ENCODE measurements at places on chromosomes 7 and 10. TPM values are rescaled to one million over a fixed set of nuclear protein-coding genes. Genes with fewer than 3 reads are reported as not detected.

Gene SKIDA1
- polyA plus RNA-seq = 1.9 TPM

Gene UCMA
- not detected for polyA plus RNA-seq

Gene VSTM4
- 10.2 TPM for polyA plus RNA-seq

Gene HOXA7
- 2.3 TPM for polyA plus RNA-seq

Gene NAT16
- polyA plus RNA-seq = 0.21 TPM

Gene TMEM139
- polyA plus RNA-seq = 36.2 TPM

Gene DENND2A
- 12.2 TPM for polyA plus RNA-seq

DNA sequence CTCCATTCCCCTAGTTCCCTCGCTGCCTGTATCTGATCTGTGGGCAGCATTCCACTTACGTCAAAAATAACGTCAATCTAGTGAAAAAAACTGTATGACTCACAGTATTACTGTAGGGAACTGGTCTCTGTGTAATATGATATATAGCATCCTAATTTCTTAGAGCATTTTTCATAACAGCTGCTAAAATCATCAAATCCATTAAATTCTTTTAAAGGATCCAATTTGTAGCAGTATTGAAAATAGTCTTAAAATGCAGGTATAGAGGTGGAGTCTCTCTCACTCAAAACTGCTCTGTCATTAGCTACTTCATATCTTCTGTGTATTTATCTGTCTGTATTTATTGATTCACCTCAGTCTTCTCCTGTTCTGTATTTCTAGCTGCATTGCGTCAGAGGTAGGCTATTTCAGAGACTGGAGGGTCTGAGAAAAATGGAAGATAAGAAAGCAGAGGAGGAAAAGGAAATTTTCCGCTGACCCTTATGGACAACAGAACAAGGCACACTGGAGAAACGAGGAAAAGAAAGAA, 59.9 kb downstream of the PON1 start:
- H3K4me3 ChIP-seq = no peak overlapping the region
- H3K4me1 ChIP-seq = no peaks in the 10 kb centered on the region
- no peaks in the 10 kb centered on the region for H3K27me3 ChIP-seq

GRCh38 chr10:4651404-4652037, 174.5 kb upstream of the AKR1E2 start:
- H3K4me3 ChIP-seq = no peak overlapping the region
- H3K36me3 ChIP-seq = no peaks in the 10 kb centered on the region
- no peak for DNase-seq
- no peaks in the 10 kb centered on the region for H3K27me3 ChIP-seq
- H3K4me1 ChIP-seq = no peaks in the 10 kb centered on the region

DNA sequence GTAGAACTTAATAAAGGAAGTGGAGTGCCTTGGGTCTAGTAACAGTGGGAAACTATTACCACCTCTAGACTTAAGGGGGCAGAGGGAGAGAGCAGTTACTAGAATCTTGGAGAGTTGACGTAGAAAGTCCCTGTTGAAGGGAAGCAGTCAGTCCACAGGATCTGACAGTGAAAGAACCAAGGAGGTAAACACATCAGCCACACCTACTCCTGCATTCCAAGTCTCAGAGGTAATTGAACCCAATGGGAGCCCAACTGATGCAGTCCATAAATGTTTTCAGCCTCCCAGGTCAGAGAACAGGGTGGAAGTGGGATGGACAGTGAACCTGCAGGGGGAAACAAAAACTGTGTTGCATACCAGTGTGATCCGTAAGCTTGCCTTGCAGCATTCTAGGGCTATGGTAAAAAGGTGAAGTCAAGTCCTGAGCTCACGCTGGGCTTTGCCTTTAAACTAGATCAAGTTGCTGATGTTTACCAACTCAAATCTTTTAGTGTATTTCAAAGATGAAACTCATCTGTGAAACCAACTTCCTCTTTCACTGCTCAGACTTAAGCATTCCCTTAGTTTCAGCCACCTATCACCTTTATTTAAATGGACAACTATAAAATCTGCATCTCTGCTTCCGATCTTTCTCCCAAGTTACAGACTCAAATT, 57.2 kb downstream of the SLC16A12 start:
- no peak overlapping the region for H3K4me3 ChIP-seq
- H3K27me3 ChIP-seq = no peaks in the 10 kb centered on the region
- no peaks in the 10 kb centered on the region for H3K36me3 ChIP-seq
- H3K27ac ChIP-seq = peak overlapping the region; percentile 54
- H3K4me1 ChIP-seq = peaks cover 28% of the 10 kb centered on the region

- H3K36me3 ChIP-seq = peaks cover 89% of the 10 kb centered on the region
- no peaks in the 10 kb centered on the region for H3K4me1 ChIP-seq
- H3K27ac ChIP-seq = no peak overlapping the region
- no peaks in the 10 kb centered on the region for H3K27me3 ChIP-seq
- no peak overlapping the region for H3K4me3 ChIP-seq
Observed at GRCh38 chr7:138564365-138564764, 104.3 kb downstream of the TRIM24 start.

DNA sequence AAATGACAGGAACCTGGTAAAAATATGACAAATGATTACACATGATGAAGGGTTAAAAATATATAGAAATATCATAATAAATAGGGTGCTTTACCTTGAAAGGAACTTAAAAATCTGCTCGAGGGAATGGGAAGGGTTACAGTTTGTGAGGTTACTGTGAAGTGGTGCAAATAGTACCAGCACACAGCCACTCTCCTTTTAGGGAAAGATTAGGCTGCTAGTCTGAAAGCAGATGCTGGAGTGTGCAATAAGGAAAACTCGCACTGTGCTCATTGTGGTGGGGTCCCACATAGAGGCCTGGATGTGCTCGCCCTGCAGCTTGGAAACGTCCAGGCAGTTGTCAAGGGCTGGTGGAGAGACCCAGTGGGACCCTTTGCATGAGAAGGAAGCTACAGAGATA, 145.9 kb upstream of the TBX20 start:
- no peaks in the 10 kb centered on the region for H3K36me3 ChIP-seq
- no peak overlapping the region for H3K4me3 ChIP-seq
- DNase-seq = no peak
- H3K4me1 ChIP-seq = no peaks in the 10 kb centered on the region
- H3K27ac ChIP-seq = no peak overlapping the region
- no peaks in the 10 kb centered on the region for H3K27me3 ChIP-seq

- H3K27me3 ChIP-seq = no peaks in the 10 kb centered on the region
- H3K36me3 ChIP-seq = peaks cover 17% of the 10 kb centered on the region
- no peaks in the 10 kb centered on the region for H3K4me1 ChIP-seq
- H3K27ac ChIP-seq = no peak overlapping the region
- no peak for DNase-seq
Observed at GRCh38 chr7:102129636-102130370, 156.9 kb upstream of the SH2B2 start.

GRCh38 chr7:151688236-151688780, 168.6 kb upstream of the RHEB start:
- no peak for DNase-seq
- H3K4me1 ChIP-seq = peaks cover 47% of the 10 kb centered on the region
- H3K27me3 ChIP-seq = no peaks in the 10 kb centered on the region
- H3K27ac ChIP-seq = peak overlapping the region; percentile 79
- no peak overlapping the region for H3K4me3 ChIP-seq

GRCh38 chr10:6036861-6037321, 25.3 kb downstream of the IL2RA start:
- H3K36me3 ChIP-seq = no peaks in the 10 kb centered on the region
- DNase-seq = no peak
- no peaks in the 10 kb centered on the region for H3K4me1 ChIP-seq
- no peak overlapping the region for H3K27ac ChIP-seq
- peaks cover 12% of the 10 kb centered on the region for H3K27me3 ChIP-seq

GRCh38 chr10:29839826-29840515, 205.2 kb upstream of the SVIL start:
- H3K27ac ChIP-seq = peak overlapping the region; percentile 0
- peaks cover 19% of the 10 kb centered on the region for H3K4me1 ChIP-seq
- H3K36me3 ChIP-seq = no peaks in the 10 kb centered on the region
- H3K27me3 ChIP-seq = no peaks in the 10 kb centered on the region

DNA sequence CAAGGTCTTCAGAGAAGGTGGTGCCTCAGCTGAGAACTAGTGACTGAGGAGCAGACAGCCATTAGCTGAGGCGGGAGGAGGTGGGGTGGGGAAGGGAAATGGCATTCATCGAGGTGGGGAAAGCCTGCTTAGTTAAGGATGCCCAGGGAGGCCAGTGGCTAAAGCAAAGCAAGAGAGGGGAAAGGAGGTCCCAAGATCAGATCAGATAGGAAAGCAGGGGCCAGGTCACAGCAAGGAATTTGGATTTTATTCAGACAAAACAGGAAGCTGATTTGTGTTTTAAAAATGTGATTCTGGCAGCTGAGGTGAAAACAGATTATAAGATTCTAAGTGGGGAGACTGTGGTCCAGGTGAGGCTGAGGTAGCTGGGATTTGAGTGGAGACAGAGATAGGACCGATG, 45.8 kb downstream of the CNNM1 start:
- no peak overlapping the region for H3K4me3 ChIP-seq
- H3K27me3 ChIP-seq = peaks cover 13% of the 10 kb centered on the region
- H3K36me3 ChIP-seq = no peaks in the 10 kb centered on the region
- H3K27ac ChIP-seq = no peak overlapping the region
- DNase-seq = no peak
- H3K4me1 ChIP-seq = no peaks in the 10 kb centered on the region

Measured in large intestine (tissue), 12 donors.